ENCODE measurements at places on chromosomes 1 and 21. TPM values are rescaled to one million over a fixed set of nuclear protein-coding genes. Genes with fewer than 3 reads are reported as not detected.

GRCh38 chr1:7345516-7345915 lies 425.6 kb upstream of the VAMP3 start:
- no peaks in the 10 kb centered on the region for H3K4me1 ChIP-seq
- no peaks in the 10 kb centered on the region for H3K36me3 ChIP-seq
- H3K4me3 ChIP-seq: no peak overlapping the region
- no peak overlapping the region for H3K27ac ChIP-seq
- H3K27me3 ChIP-seq: peaks cover 4% of the 10 kb centered on the region
- DNase-seq: no peak

DNA sequence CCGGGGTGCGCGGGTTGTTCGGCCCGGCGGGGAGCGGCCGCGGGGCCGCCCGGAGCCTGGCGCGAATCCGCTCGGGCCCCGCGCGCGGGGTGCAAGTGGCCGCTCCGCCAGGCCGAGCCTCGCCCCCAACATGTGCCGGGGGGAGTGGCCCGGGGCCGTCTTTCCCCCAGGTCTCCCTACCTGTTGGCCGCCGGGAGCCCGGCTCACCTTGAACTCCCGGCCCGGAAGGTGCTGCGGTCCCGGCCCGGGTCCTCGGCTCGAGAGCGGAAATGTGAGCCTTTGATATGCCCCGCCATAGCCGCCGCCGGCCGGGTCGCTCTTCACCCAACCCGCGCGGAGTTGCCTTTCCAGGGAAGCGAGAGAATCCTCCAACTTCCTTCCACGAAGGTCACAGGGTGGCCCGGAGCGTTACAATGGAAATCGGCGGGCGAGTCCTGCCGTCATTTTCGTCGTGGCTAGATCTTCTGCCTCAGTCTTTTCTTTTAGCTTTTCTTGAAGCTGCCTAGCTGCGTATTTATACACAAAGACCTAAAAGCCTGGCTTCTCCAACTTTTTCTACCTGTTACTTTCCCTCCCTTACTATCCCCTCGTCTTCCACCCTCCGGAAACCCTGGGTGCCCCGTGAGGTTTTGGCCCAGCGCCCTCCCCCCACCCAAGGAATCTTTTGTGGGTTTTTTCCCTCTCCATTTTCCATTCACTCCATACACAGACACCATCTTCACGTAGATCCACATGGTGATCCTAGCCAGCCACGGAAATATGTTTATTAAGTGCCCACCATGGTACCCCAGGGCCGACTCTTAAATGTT lies 867 bp downstream of the PTGFRN start:
- peaks cover 18% of the 10 kb centered on the region for H3K4me1 ChIP-seq
- no peak overlapping the region for H3K27ac ChIP-seq
- DNase-seq: peak; percentile 75

- no peak overlapping the region for H3K4me3 ChIP-seq
- peaks cover 37% of the 10 kb centered on the region for H3K27me3 ChIP-seq
- no peak for DNase-seq
Measured at GRCh38 chr1:175450219-175450618, 257.6 kb upstream of the KIAA0040 start.

GRCh38 chr1:212328248-212328647 lies 43.0 kb downstream of the PPP2R5A start:
- H3K4me3 ChIP-seq: no peak overlapping the region
- H3K36me3 ChIP-seq: peaks cover 8% of the 10 kb centered on the region
- H3K27ac ChIP-seq: no peak overlapping the region
- H3K4me1 ChIP-seq: no peaks in the 10 kb centered on the region
- no peak for DNase-seq

DNA sequence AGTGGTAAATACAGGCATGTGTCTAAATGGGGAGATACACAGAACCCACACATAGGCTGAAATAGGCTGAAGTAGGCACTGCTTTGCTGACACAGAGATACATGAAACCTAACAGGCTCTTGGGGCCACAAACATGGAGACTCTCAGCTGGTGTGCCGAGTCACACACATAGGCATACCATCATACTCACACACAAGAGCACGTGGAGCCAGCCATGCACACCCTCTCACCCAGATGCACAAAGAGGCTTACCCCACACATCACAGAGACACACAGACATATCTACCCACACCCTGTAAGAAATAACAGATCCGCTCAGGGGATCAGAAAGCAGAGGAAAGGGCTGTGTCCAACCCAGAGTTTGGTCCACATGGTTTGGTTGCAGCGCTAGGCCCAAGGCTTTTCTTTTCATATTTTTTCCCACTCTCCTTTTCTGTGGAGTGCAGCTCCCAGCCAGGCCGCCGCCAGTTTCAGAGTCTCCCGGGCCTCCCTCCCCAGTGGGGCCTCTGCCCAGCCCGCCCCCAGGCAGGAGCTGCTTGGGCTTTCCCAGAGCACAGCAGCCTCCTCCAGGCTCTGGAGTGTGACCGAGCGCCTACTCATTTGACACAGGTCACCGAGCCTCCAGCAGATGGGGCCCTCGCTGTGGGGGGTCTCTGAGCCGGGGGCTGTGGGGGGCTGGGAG lies 3.9 kb upstream of the POU3F1 start:
- H3K4me3 ChIP-seq: peak overlapping the region; percentile 34
- peaks cover 73% of the 10 kb centered on the region for H3K27me3 ChIP-seq
- H3K27ac ChIP-seq: no peak overlapping the region
- no peaks in the 10 kb centered on the region for H3K36me3 ChIP-seq

DNA sequence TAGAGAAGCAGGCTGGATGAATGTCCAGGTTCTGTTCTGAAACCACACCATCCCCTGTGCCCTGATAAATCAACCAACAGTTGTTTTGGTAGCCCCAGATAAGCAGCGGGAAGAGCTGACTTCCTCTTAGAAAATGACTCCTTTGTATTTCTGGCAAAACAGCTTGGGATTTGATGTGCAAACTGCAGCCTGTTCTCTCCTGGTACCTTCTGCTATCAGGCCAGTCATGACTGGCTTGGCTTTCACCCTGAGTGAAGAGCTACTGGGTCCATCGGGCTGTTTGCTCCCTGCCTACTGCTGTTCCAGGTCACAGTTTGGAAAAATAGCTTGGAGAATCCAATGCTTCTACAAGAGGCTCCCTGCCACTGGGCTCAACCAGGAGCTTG lies 116.8 kb downstream of the DTL start:
- no peaks in the 10 kb centered on the region for H3K36me3 ChIP-seq
- no peak overlapping the region for H3K4me3 ChIP-seq

DNA sequence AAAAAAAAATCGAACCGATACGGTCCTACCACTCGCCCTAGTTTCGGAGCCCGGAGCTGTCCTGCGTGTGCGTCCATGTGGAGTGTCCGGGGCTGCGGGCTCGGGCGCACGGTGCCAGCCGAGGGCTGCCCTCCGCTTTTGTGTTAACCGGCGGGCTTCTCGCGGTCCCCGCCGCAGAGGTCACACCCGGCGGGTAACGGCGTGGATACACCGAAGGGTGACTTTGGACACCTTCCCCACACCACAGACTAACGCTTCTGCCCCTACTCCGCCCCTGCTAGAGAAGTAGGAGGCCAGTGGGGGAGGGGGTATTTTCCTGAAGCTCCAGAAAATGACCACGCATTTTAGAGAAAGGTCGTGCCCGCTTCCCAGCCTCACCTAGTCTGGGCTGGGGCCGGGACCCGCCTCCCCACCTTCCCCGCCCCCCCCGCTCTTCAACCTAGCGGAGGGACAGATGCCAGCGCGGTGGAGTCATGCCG lies 609 bp upstream of the ATF3 start:
- peaks cover 66% of the 10 kb centered on the region for H3K27me3 ChIP-seq
- peak overlapping the region; percentile 98 for H3K27ac ChIP-seq
- no peaks in the 10 kb centered on the region for H3K36me3 ChIP-seq
- DNase-seq: no peak

Gene CD2
- 0.17 TPM for total RNA-seq

Gene DNAJC28
- 3.0 TPM for total RNA-seq

DNA sequence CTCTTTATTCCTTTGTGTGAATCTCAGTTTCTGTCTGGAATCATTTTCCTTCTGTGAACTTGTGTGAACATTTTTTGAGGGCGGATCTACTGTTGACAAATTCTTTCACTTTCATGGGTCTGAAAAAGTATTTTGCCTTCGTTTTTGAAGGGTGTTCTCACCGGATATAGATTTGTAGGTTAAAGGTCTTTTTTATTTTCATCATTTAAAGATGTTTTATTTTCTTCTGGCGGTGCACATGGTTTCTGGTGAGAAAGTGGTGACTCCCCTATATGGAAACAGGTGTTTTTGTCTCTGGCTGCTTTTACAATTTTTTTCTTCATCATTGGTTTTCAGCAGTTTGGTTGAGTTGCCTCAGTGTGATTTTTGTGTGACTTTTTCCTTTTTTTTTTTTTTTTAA lies 94.9 kb downstream of the DYRK1A start:
- H3K4me1 ChIP-seq: peaks cover 58% of the 10 kb centered on the region
- no peak for DNase-seq
- peak overlapping the region; percentile 44 for H3K27ac ChIP-seq
- no peaks in the 10 kb centered on the region for H3K27me3 ChIP-seq
- H3K36me3 ChIP-seq: peaks cover 3% of the 10 kb centered on the region

DNA sequence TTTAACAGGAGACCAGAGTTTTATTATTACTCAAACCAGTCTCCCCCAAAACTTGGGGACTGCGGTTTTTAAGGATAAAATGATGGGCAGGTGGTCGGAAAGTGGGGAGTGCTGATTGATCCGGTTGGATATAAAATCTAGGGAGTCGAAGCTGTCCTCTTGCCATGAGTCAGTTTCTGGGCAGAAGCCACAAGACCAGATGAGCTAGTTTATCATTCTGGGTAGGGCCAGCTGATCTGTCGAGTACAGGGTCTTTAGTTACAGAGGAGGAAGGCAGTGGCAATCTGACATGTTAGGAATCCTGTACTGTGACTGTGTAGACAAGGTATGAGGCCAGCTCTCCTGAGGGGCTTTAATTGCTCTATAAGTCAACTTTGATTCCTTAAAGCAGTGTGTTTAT lies 22.9 kb upstream of the FOXE3 start:
- peaks cover 33% of the 10 kb centered on the region for H3K27me3 ChIP-seq
- no peak for DNase-seq
- no peak overlapping the region for H3K4me3 ChIP-seq
- H3K4me1 ChIP-seq: peaks cover 18% of the 10 kb centered on the region
- no peak overlapping the region for H3K27ac ChIP-seq

Data from type B pancreatic cell (in vitro differentiated cells).